ENCODE measurements at places on chromosomes 2 and 18. TPM values are rescaled to one million over a fixed set of nuclear protein-coding genes. Genes with fewer than 3 reads are reported as not detected.

DNA sequence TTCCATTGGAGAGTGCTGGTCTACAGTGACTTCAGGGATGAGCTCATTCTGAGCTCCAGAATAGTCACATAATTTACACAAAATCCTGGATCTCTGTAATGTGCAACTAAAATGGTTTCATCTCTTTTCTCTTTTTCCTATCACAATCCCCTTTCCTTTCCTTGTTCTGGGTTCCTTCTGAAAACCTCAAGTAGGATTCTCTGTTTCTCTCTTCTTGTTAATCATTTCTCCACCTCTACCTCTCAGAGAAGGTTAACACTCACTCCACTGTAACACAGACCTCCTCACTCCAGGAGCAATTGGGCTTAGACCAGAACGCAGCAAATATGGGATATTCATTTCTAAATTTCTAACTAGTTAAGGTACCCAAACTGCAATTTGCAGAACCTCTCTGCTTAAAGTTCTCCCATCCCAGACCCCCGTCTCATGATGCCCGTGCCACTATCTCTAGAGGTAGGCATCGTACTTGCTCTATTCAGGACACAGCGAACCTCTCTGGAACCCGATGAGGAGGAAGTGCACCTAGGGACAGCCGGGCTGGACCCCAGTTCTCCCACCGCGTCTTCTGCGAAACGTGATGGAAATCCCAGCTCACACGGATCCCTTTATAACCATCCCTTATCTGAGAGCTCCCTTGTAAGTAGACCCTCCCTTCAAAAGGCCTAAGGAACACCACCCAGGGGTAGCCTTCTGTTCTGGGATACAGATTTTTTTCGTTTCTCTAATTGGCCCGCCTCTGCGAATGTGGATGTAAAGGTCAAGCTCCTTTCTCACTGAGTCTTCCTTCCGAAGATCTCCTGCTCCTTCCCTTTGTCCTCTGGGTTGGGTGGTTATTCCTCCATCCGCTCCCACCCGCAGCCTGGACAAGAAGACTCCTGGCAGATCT, 1.3 kb downstream of the FOXI3 start:
- peak; percentile 15 for DNase-seq

The TRIM54 gene
- total RNA-seq, result not detected

The EVX2 gene
- not detected for total RNA-seq

The CDK5R2 gene
- not detected for total RNA-seq

GRCh38 chr18:75216212-75216910, 5.8 kb downstream of the TSHZ1 start:
- DNase-seq, result no peak

DNA sequence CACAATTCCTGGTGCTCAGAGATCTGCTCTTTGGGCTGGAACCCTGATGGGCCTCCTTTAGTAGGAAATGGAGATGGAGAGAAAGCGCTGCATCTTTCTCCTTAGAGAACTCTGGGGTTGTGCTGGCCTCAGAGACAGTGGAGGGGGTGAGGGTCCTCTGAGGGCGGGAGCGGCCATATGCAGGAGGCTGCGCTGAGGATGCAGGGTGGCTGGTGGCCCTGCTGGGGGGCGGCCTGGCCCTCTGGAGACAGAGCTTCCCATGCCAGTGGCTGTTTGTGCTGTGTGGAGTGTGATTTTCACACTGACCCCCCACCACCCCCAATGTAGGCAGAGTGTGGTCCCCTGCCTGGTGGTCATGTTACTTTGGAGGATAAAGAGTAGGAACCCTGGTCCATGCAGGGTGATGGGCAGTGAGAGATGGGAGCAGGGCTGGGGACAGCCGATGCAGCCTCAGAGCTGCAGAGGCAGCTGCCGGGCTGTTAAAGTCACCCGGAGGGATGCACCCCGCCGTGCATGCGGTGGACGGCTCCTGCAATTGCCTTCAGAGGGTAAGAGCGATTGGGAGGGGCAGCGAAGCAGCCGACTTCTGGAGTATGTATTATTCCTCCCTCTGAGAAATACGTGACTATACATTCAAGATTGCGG, 194.6 kb downstream of the FAM210A start:
- DNase-seq, result no peak

DNA sequence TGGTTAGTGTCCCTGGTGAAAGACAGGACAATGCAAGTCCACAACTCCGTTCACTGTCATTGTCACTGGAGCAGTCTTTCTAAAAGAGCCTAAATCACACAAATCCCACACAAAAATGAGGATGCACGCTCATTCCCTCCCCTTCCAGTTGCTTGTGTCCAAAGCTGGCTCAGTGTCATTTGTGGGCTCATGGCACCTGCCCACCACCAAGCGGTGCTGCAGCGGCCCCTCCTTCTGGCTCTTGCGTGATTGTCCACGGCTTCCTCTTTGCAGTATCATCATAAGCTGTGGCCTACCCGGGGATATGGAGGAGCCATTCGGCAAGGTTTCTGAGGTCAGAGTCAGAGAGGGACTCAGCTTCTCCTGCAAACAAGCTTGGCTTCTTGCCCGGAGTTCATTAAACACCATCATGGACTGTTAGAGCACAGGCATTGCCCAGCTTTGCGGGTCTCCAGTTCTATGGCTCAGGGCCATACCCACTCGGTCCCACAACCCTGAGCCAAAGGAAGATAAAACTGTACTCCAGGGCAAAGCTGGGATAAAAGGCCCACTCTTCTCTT, 179.4 kb upstream of the AGAP1 start:
- no peak for DNase-seq

DNA sequence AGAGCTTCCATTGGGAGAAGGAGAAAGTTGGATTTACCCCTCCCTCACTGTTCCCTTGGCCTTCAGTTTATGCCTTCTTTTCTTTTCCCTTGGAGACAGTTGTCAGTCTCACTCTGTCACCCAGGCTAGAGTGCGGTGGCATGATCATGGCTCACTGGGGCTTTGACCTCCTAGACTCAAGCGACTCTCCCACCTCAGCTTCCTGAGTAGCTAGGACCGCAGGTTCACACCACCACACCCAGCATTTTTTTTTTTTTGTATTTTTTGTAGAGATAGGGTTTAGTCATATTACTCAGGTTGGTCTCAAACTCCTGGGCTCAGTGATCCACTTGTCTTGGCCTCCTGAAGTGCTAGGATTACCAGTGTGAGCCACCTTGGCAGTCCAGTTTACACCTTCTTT, 49.9 kb downstream of the SLC9A4 start:
- DNase-seq, result no peak

DNA sequence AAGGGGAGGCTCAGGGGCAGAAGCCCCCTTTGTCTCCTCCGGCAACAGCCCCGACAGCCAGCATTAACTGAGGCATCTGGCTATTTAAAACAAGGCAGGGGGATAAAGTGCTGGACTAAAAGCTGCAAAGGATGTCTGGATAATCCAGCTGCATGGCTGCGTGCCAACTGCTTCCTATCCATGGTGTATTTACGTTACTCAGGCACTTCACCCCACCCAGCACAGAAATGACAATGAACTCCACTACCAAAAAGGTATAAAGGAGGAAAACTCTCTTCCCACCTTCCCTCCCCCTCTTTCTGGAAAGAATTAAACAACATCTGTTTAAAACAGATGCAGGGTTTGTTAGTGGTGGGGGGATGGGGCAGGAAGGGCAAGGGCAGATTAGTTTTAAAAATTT, 82.5 kb downstream of the SPRED2 start:
- DNase-seq, result no peak

The CELF4 gene
- total RNA-seq, result 1.2 TPM

GRCh38 chr2:179574061-179574519, 287.3 kb downstream of the ZNF385B start:
- no peak for DNase-seq

DNA sequence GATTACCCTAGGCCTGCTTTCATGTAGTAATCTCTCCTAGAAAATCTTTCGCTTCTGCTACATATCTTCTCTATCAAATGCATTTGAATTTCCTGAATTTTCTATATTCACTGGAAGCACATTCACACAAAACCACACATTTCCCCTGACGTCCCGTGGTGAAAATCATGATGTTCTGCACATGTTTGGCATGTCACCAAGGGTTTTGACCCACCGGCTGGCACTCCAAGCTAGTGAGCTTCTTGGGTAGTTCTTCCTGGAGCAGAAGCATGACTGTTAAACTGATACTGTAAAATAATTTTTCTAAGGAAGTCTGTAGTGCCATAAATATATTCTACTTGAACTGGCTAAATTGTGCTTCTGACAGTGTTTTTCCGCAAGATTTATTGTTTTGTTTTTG, 510.1 kb upstream of the SLC8A1 start:
- DNase-seq, result no peak

- DNase-seq, result no peak
Observed at GRCh38 chr2:217047209-217047608, 187.3 kb upstream of the TNP1 start.

GRCh38 chr2:235541838-235542549, 48.2 kb downstream of the AGAP1 start:
- peak; percentile 6 for DNase-seq

DNA sequence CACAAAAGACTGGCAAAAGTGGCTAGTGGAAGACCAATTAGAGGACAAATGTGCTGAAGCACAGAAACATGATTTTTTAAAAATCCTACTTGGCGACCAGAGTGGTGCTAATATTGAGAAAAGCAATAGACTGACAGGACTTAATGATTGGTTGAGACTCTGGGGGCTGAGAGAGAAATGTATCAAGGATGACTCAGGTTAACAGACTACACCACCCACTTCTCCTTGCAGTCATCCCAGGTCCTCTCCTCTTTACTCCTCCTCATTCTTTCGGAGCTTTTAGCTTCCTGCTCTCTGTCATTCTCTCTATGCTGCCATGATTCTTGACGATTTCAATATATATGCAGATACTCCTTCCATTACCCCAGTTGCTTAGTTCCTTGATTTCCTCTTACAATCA, 54.6 kb upstream of the CYTIP start:
- DNase-seq, result no peak

The OR6B2 gene
- not detected for total RNA-seq

Data from upper lobe of right lung (tissue), 1 donor.